Activated CD8-positive, alpha-beta memory T cell treated with anti-CD3 and anti-CD28 coated beads for 48 hours (primary cell): ENCODE measurements at places on chromosomes 7 and 10.

GRCh38 chr10:49667991-49668390, 11.5 kb upstream of the C10orf53 start:
- no peak for DNase-seq

- DNase-seq = no peak
These were observed 5.1 kb upstream of the NAMPT start for GRCh38 chr7:106289848-106290247.

- no peak for DNase-seq
These were observed 22.3 kb upstream of the INMT start for GRCh38 chr7:30729642-30730041.

GRCh38 chr7:7375538-7375937, 160.1 kb downstream of the COL28A1 start:
- DNase-seq = no peak

GRCh38 chr10:69994262-69994661, 58.4 kb upstream of the MACROH2A2 start:
- no peak for DNase-seq

GRCh38 chr10:6146013-6146785, 56.5 kb upstream of the PFKFB3 start:
- DNase-seq = no peak

GRCh38 chr10:133329491-133330202, 7.0 kb downstream of the CALY start:
- DNase-seq = peak; percentile 62

DNA sequence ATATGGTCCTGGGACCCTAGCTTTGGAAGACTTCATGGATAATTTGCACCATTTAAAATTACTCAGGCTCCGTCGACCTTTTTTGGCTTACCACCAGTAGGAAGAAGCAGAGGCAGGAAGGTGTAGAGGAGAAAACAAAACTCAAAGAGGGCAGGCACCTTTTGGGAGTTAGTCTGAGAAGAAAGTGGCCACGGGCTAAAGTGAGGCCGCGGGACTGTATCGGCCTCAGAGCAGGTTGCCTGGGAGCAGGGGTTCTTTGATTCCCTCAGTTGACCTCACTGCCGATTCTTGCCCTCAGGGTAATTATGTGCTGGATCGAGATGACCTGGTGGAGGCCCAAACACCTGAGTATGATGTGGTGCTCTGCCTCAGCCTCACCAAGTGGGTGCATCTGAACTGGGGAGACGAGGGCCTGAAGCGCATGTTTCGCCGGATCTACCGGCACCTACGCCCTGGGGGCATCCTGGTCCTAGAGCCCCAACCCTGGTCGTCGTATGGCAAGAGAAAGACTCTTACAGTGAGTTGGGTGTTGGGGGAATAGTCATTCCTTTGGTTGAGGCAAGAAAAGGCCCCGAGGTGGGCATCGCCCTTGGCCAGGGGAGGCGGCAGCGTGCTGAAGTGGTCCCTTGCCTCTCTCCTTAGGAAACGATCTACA, 3.1 kb downstream of the MEPCE start:
- no peak for DNase-seq

DNA sequence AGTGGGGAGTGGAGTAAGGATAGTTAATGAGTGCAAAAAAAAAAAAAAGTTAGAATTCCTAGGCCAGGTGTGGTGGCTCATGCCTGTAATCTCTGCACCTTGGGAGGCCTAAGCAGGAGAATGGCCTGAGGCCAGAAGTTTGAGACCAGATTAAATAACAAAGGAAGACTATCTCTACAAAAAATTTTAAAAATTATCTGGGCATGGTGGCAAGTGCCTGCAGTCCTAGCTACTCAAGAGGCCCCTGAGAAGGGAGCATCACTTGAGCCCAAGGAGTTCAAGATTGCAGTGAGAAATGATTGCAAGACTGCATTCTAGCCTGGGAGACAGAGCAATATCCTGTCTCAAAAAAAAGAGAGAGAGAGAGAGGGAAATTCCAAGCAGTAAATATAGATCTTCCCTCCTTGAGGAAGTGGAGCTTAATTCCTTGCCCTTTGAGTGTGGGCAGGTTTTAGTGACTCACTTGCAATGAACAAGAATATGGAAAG, 19.5 kb upstream of the CSTF2T start:
- no peak for DNase-seq

DNA sequence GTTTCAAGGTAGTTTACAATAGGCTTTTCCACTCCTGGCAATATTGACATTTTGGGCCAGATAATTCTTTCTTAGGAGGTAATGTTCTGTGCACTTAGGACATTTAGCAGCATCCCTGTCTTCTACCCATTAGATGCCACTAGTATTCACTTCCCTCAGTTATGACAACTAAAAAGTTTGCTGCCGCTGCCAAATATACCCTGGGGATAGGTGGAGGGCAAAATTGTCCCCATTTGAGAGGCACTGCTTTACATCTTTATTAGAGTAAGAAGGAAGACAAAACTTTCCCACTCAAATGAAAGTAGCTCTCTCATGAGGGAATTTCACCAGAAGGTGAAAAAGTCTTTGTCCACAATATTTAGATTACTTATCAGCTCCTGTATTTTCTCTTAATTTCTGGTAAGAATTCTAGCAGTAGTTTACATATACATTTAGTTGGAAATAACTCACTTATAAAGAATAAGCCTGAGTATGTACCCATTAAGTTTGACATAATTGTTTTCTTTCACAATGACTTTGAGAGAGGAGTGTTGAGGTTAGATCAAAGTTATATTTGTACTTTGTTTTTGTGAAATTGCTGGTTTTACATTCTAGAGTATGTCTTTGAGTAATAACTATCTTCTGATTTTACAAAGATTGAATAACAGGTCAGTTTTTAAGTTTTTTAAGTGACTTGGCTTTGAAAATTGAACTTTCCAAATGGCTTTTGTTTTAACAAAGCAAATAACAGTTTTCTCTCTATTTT, 46.0 kb downstream of the HELLS start:
- no peak for DNase-seq

DNA sequence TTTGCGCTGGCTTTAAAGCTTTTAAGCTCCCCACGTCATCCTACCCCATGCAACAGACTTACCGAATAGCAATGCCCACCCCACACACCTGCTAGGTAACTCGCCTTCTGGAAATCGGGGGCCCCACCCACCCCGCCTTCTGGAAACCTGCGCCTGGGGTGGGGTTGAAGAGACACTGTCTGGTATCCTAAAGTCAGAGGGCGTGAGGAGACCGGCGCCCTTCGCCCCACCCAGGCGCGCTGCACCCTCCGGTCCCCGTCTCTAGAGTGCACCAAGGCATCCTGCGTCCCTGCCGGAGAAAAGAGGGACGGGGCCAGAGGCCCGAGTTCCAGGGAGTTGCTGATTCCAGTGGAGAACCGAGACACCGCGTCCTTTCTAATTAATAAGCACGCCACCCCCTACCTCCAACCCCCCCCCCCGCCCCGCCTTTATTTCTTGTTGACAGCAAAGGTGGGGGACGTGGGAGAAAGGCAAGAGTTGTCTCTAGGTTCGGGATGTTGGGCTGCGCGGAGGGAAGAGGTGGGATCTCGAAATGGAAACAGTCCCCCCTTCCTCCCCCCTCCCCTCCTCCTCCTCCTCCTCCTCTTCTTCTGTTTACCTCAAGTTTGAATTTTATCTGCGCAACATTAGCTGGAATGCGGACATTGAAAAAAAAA, 220.9 kb upstream of the MKLN1 start:
- DNase-seq = no peak

- no peak for DNase-seq
These were observed 4.6 kb downstream of the NET1 start for GRCh38 chr10:5416981-5417380.

GRCh38 chr10:85420501-85421191, 945.9 kb downstream of the GRID1 start:
- DNase-seq = no peak
